HFFc6 (cell line): ENCODE measurements at places on chromosomes 4 and X.
A peak's percentile ranks its signal among the peaks of the same experiment; 100 is the strongest.

DNA sequence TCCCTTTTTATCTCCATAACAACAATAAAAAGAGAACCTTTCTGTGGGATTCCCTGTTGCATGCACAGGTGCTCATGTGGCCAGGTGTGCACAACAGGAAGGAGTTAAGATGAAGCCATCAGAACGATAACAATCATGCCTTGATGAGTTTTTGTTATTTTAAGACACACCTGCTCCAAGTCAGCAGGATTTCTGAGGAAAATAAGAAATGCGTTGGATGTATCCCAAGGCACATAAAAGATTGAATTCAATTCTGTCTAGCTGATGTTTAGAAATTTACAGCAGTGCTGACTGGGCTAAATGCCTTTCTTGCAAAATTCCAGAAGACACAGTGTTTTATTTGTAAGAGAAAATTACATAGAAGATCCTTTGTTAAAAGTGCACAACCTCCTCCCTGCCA, 1678.2 kb downstream of the ARAP2 start:
- DNase-seq: no peak

- DNase-seq: no peak
These were observed 201.4 kb downstream of the CCSER1 start for GRCh38 chr4:90328558-90328957.

DNA sequence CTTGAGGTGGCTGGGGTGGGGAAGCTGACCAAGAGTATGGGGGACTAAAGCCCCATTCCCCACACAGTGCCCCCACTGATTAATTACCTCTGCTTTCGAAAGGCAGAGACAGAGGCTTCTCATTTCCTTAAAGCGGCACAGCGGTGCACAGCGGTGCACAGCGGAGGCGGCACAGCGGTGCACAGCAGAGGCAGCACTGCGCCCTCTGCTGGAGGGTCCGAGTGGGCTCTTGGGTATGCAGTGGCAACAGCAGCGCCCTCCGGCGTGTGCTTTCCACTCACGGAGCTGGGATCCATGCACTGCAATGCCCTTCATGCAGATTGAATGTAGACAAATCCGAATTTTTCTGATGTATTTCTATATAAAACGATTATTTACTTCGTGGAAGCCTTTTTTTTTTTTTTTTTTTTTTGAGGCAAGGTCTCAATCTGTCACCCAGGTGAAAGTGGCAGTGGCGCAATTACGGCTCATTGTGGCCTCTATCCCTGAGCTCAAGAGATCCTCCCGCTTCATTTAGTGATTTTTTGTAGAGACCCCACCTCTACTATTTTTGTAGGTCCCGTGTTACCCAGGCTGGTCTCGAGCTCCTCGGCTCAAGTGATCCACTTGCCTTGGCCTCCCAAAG, 19.7 kb upstream of the PRPS2 start:
- peak; percentile 2 for DNase-seq

- DNase-seq: no peak
These were observed 186.9 kb downstream of the STK32B start for GRCh38 chr4:5238173-5238572.

- peak; percentile 43 for DNase-seq
These were observed 77.3 kb upstream of the NOCT start for GRCh38 chr4:138938366-138938690.

DNA sequence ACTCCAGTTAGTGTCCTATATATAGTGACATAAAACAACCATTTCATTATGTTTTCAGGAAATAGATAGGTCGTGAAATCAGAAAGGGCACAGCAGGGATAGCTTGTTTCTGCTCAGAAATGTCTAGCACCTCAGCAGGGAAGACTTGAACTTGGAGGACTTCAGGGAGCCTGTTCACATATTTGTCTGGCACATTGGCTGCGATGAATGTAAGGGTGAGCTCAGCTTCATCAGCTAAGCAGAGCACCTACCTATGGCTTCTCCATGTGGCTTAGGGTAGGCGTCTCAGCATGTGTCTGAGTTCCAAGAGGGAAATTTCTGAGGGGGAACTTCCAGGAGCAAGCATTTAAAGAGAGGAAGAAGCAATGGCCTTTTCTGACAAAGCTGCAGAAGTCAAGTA, 126.2 kb downstream of the PCDH10 start:
- no peak for DNase-seq

DNA sequence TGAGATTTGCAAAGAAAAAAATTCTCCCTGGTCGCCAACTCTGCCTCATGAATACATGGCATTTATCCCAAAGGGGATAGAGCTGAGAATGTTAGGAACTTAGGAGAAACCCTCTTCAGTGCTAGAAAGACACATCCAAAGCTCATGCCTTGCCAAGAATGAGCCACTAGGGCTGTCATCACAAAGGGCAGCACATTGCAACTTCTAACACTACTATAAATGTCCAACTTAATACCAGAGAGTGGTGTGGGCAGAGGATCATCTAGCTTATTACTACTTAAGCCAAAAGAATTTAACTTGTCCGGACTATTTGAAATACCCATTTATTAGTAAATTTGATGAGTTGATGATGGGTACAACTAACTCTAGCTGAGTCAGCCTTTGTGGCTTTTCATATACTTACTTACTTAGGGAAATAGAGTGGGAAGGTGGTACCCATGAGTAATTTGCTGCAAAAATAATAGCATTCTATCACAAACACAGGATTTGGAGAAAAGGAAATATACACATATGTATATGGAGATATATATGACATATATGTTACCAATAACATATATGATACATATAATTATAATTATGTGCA, 66.3 kb upstream of the GAB1 start:
- DNase-seq: peak; percentile 28

DNA sequence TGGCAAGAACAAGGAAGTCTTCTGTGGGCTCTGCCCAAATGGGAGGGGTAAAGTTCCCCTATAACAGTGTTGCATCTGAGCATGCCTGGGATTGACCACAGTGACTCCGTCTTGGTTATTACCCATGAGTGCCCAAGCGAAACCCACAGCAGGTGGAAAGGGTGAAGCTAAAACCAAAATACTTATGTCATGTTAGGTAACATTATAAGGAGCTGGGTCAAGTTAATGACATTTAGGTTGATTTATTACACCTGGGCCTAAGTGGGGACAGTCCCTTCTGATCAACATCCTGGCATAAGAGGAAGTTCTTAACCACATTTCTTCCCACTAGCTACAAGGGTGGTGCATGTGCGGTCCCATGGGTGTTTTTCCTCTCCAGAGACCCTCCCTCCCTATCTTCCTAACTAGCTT, 1.3 kb upstream of the ZNF732 start:
- no peak for DNase-seq

DNA sequence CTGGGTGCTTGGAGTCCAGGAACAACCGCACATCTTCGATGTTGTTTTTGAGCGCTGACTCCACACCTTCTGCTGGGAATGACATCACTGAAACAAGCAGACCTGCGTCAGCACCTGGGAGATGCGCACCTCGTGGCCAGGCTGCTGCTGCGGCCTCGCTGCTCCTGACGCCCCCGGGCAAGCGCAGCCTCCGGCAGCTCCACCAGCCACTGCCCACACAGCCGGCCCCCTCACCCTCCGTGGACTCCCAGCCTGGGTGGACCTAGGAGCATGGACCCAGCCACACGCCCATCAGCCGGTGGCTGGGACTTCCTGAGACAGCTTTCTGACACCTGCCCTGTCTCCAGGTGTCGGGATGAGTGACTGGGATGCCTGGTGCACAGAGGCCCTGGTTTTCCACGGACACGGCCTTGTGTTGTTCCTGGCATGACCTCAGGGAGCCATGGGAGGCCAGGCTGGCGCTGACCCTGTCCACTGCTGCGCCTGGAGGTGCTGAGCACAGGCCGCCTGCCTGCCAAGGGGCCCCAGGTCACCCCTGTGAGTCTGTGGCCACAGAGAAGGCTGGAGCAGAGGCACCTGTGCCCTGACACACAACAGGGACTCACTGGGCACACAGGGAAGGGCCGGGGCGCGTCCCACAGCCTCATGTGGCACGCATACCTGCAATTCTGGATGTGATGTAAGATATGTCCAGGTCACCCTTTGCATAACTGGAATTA, 48.6 kb downstream of the GAK start:
- no peak for DNase-seq

DNA sequence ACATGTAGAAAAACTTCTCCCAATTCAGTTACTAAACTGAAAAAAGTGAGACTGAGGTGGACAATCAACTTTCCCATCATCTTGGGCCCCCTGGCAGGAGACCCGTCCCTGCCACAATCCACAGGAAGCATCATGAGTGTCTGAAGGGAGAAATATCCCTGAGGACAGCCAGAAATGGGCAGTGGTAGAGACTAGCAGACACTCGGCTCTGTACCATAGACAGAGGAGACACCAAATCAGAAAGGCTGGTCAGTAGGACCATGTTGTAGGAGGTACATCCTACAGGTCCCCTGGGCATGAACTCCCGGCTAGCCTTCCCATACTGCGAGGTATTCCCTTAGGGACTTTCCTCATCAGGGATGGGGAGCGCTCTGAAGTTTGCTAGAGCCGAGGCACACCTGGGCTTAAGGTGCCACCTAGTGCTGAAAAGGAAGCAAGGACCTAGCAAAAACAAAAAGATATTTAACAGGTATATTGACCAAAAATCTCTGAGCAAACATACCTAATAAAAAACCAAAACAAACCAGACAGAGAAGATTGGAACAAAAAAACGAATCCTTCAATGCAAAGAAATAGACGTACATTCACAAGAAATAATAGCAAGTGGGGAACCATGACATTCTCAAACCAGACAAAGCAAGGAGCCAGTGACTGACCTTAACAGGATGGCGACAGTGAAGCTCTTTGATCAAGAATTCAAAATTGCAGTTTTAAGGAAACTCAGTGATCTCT, 55.6 kb downstream of the HAUS3 start:
- peak; percentile 1 for DNase-seq

GRCh38 chr4:87354168-87355102, 31.8 kb upstream of the HSD17B13 start:
- DNase-seq: peak; percentile 40

DNA sequence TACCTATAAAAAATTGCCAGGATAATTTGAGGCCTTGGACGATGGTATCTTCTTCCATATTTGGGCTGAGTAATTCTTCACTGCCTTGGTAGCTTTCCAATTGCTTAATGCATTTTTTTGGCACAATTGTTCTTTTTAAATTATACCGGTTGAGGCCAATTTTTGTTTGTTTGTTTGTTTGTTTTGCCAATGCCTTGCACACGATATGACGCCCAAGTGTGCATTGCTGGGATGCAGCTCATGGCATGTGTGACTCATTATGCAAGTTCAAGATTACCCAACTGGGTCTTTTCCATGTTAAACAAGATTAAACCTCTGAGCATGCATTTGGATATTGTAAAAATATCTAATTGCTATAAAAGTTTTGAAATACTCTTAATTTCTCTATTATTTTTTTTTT, 71.1 kb upstream of the KCNIP4 start:
- no peak for DNase-seq

- DNase-seq: peak; percentile 16
These were observed 49.2 kb upstream of the TLR2 start for GRCh38 chr4:153634738-153635353.

DNA sequence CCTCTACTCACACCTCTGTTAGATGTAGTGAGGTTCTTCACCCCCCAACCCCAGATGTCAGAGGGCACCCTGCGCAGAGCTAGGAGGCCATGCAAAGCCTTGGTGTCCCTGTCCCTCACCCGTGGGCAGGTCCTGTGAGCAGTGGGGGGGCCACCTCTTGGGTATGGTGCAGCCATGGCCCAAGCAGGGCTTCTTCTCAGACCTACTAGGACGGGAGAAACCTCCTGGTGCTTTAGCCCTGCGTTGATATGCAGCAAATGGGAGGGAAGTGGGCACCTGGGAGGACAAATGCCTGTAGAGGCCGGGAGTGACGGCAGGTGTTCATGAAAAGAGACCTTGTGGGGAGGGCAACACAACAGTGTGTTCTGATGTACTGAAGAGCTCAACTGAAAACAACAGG, 38.5 kb upstream of the MSANTD1 start:
- DNase-seq: no peak

- DNase-seq: no peak
These were observed 934.5 kb upstream of the TENM3 start for GRCh38 chr4:181308476-181309312.
